WTC11 (cell line): ENCODE measurements at places on chromosomes 16 and 17. TPM values are rescaled to one million over a fixed set of nuclear protein-coding genes. Genes with fewer than 3 reads are reported as not detected.

NUP85 gene
- total RNA-seq = 89.7 to 109 TPM (median 95.1 TPM) in 3 replicates

DNA sequence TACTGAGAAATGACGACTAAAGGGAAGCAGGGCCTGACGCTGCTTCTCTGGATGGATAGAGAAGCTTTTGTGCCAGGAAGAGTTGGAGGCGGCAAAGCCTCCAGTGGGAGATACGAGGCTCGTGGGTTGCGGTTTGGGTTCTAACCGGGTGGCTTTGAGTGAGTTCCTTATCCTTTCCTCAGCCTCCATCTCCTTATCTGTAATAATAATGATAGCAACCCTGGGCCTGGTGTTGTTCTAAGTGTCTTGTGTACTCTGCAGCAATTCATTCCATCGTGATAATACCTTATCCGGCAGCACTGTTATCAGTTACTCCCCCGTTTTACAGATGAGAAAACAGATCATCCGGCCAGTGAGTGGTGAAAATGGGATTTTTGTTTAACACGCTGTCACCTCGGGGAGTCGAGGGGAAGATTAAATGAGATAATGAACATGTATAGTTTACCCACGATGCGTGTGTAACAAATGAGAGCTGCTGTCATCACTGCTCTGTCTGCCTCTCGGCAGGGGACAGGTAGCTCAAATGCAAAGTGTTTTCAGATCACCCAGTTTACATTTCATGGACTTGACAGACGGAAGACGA is 52.0 kb upstream of the LHX1 start:
- H3K4me1 ChIP-seq = peaks cover 13% of the 10 kb centered on the region
- DNase-seq = no peak
- peaks cover 9% of the 10 kb centered on the region for H3K27me3 ChIP-seq

DNA sequence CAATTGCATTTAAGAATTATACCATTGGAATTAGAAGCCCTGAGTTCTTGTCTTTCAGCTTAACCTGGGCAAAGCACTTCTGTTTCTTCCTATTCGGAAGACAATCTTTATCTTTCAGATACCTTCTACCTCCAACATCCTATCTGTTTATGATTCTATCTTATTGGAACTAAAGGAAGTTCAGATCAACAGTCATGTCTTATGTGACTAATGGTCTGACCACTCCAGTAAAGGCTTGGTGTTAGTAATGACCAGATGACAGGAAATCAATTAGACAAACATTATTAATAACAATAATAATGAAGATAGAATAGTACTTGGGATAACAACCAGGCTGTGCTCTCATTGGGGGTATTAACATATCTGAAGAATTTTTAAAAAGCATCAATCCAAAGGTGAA is 11.3 kb downstream of the HS3ST3A1 start:
- H3K4me1 ChIP-seq = peaks cover 36% of the 10 kb centered on the region
- H3K36me3 ChIP-seq = peaks cover 4% of the 10 kb centered on the region
- H3K27me3 ChIP-seq = no peaks in the 10 kb centered on the region

- 0 out of 2 replicates have a peak, but pooled peaks cover 5% of the 10 kb centered on the region for H3K4me1 ChIP-seq
- H3K4me3 ChIP-seq = no peak overlapping the region
- DNase-seq = no peak
- no peak overlapping the region for H3K27ac ChIP-seq
- H3K36me3 ChIP-seq = no peaks in the 10 kb centered on the region
Measured at GRCh38 chr16:48918520-48919258, 308.7 kb upstream of the N4BP1 start.

DNA sequence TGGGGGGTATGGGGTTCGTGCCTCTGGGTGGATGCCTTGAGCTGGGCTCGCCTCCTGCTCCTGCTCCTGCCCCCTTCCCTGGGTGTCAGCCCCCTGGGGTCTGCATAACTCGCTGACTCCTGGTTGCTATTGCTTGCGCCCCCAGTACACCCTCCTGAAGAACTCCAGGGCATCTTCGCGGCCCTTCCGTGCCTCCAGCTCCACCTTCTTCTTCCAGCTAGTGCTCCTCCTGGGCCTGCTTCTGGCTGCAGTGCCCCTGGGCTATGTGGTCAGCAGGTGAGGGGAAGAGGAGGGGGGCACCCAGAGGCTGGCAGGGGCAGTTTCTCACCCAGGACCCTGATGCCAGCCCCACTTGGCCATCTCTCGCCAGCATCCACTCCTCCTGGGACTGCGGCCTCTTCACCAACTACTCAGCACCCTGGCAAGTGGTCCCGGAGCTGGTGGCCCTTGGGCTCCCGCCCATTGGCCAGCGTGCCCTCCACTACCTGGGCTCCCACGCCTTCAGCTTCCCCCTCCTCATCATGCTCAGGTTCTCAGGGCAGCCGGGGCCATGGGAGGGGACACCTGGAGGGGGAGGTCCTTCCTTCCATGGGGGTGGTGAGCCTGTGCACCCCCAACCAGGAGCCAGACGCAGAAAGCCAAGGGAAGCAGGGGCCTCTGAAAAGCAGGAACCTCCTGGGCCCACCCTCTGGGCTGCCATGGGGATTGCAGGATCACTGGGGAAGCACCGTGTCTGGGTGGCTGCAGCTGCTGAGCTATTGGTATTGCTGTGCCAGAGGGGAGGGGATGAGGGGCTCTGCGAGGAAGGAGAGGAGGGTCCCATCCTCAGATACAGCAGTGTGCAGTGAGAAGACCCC is 7.8 kb upstream of the C17orf99 start:
- no peak for DNase-seq
- H3K4me1 ChIP-seq = peaks cover 24% of the 10 kb centered on the region
- H3K4me3 ChIP-seq = no peak overlapping the region
- H3K36me3 ChIP-seq = no peaks in the 10 kb centered on the region
- no peak overlapping the region for H3K27ac ChIP-seq
- peaks cover 9% of the 10 kb centered on the region for H3K27me3 ChIP-seq

- 0 out of 2 replicates have a peak, but pooled peaks cover 3% of the 10 kb centered on the region for H3K4me1 ChIP-seq
- no peak overlapping the region for H3K4me3 ChIP-seq
- no peaks in the 10 kb centered on the region for H3K27me3 ChIP-seq
- H3K36me3 ChIP-seq = no peaks in the 10 kb centered on the region
Measured at GRCh38 chr17:67619555-67619954, 98.2 kb upstream of the NOL11 start.

GRCh38 chr17:36937959-36938565 is 787 bp downstream of the LHX1 start:
- peaks cover 68% of the 10 kb centered on the region for H3K4me1 ChIP-seq
- no peaks in the 10 kb centered on the region for H3K36me3 ChIP-seq
- DNase-seq = peak; percentile 50
- no peak overlapping the region for H3K27ac ChIP-seq

GRCh38 chr17:75685499-75685898 is 18.4 kb downstream of the SAP30BP start:
- no peaks in the 10 kb centered on the region; the same call in 1 of the 2 replicates for H3K36me3 ChIP-seq
- no peak overlapping the region for H3K4me3 ChIP-seq
- DNase-seq = no peak
- H3K4me1 ChIP-seq = no peaks in the 10 kb centered on the region
- H3K27me3 ChIP-seq = no peaks in the 10 kb centered on the region
- H3K27ac ChIP-seq = peak overlapping the region; percentile 42

GRCh38 chr16:4032768-4033167 is 83.5 kb downstream of the ADCY9 start:
- H3K27ac ChIP-seq = no peak overlapping the region
- H3K4me3 ChIP-seq = no peak overlapping the region
- no peak for DNase-seq
- H3K27me3 ChIP-seq = no peaks in the 10 kb centered on the region
- peaks cover 14% of the 10 kb centered on the region for H3K4me1 ChIP-seq

DNA sequence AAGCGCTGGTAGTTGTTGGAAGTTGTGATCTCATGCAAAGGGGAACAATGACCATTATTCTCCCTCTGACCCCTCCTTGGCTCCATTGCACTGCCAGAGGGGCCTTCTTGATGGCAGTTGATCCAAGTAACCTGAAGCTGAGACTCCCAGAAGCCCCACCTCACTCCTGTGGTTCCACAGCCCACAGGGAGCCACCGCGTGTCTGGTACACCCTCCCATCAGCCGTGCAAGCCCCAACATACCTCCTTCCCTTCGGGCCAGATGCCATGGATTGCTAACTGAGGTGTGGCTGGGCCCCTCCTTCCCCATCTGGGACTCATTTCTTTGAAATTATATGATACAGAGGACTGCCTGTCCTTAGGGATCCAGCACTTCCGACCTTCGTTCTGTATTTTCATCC is 17.8 kb downstream of the SAP30BP start:
- H3K36me3 ChIP-seq = peaks cover under 1% of the 10 kb centered on the region; the same call in 1 of the 2 replicates
- no peaks in the 10 kb centered on the region for H3K27me3 ChIP-seq
- no peaks in the 10 kb centered on the region for H3K4me1 ChIP-seq
- H3K27ac ChIP-seq = peak overlapping the region; percentile 42
- no peak overlapping the region for H3K4me3 ChIP-seq
- DNase-seq = no peak

DNA sequence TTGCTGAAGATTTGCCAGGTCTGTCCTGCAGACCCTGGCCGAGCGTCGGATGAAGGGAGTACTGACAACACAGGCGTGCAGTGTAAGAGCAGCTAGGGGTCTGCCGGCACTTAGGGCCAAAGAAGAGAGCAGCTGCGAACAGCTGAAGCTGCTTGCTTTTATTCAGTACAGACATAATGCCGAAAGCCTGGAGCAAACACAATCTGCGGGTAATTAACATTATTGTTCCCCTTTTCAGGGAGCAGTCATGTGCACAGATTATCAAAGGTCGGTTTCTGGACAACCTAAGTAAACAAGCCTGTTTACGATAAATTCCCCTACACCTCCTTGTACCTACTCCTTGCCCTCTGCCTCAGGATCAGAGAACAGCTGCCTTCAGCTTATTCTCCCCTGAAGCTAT is 12.0 kb upstream of the KRT23 start:
- H3K4me3 ChIP-seq = no peak overlapping the region
- H3K27ac ChIP-seq = peak overlapping the region; percentile 23; the same call in 1 of the 2 replicates
- H3K36me3 ChIP-seq = no peaks in the 10 kb centered on the region
- no peak for DNase-seq
- 0 out of 2 replicates have a peak, but pooled peaks cover 2% of the 10 kb centered on the region for H3K4me1 ChIP-seq
- H3K27me3 ChIP-seq = no peaks in the 10 kb centered on the region

- peak overlapping the region; percentile 95 for H3K4me3 ChIP-seq
- H3K27ac ChIP-seq = peak overlapping the region; percentile 98
- no peaks in the 10 kb centered on the region for H3K27me3 ChIP-seq
- peak; percentile 33 for DNase-seq
Measured at GRCh38 chr17:51120357-51120738, 320 bp downstream of the SPAG9 start.

DNA sequence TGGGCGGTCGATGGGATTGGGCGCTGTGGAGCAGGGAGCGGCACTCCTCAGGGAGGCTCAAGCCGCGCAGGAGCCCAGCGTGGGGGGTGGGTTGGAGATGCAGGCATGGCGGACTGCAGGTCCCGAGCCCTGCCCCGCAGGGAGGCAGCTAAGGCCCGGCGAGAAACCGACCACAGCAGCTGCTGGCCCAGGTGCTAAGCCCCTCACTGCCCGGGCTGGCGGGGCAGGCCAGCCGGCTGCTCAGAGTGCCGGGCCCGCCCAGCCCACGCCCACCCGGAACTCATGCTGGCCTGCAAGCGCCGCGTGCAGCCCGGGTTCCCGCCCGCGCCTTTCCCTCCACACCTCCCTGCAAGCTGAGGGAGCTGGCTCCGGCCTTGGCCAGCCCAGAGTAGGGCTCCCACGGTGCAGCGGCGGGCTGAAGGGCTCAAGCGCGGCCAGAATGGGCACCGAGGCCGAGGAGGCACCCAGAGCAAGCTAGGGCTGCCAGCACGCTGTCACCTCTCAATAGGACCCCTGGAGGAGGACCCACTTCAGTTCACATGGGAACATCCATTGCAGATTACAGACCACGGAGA is 20.5 kb upstream of the METTL16 start:
- H3K27me3 ChIP-seq = no peaks in the 10 kb centered on the region
- no peak overlapping the region for H3K27ac ChIP-seq
- DNase-seq = peak; percentile 17

DNA sequence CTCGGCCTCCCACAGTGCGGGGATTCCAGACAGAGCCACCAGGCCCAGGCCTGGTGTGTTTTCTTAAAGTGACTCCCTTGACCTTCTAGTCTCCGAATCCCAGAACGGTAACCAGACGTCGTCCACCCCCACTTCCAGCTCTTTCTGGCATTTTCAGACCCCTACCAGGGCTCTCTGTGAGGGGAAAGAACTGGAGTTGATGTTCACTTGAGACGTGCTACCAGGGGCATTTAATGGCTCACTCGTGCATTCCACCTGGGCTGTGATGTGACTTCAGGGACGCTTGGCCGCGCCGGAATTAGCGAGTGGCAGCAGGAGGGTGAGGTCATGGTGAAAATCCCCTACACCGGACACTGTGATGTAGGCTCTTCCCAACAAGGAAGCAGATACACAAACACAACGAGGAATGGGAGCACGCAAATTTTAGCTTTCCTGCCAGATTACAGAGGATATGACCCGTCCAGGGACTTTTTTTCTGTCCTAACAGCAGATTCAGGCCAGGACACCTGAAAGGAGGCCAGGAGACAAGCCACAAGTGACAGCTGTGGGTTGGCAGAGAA is 1.1 kb upstream of the GNA13 start:
- H3K27ac ChIP-seq = peak overlapping the region; percentile 52
- H3K4me1 ChIP-seq = peaks cover 59% of the 10 kb centered on the region
- H3K36me3 ChIP-seq = peaks cover 10% of the 10 kb centered on the region
- no peak for DNase-seq
- peak overlapping the region; percentile 76 for H3K4me3 ChIP-seq
- no peaks in the 10 kb centered on the region for H3K27me3 ChIP-seq

DNA sequence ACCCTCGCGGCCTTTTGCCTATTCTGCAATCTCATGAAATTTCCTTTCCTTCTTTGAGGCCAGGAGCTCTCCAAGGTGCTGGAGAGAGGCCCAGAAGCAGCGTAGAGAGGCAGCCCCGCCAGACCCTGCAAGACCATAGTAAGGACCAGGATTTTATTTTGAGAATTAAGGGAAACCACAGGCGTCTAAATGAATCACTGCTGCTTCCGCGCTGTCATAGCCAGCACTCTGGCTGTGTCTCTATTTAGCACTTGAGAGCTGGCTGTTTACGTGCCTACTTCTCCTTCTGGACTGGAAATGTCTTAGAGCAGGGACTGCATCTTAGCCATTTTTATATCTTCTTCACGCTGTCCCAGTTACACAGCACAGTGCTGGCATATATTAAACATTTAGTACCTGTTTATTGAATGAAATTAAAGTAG is 37.6 kb upstream of the PIRT start:
- no peaks in the 10 kb centered on the region; the same call in none of the 2 replicates for H3K27me3 ChIP-seq
- H3K27ac ChIP-seq = no peak overlapping the region
- H3K4me1 ChIP-seq = no peaks in the 10 kb centered on the region
- DNase-seq = peak; percentile 45

DNA sequence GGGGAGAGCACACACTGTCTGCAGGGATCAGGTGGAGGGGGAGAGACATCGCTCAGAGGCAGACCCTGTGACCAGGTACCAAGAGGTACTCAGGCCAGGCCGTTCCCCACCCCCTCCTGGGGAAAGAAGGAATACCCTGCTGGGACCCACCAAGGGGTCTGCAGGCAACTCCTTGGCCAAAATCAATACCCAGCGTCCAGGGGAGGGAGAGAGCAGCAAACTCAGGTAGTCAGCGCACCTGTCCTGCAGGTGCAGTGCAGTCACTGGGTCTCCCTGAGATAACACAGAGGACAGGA is 57.5 kb upstream of the DOC2B start:
- no peaks in the 10 kb centered on the region for H3K27me3 ChIP-seq
- no peaks in the 10 kb centered on the region for H3K36me3 ChIP-seq
- peak; percentile 6 for DNase-seq
- no peak overlapping the region for H3K27ac ChIP-seq
- no peak overlapping the region for H3K4me3 ChIP-seq

GRCh38 chr16:68728523-68728922 is 8.6 kb upstream of the CDH1 start:
- no peak overlapping the region for H3K4me3 ChIP-seq
- peaks cover 19% of the 10 kb centered on the region for H3K4me1 ChIP-seq
